HT-29 (cell line): ENCODE measurements at places on chromosomes 5 and 9. TPM values are rescaled to one million over a fixed set of nuclear protein-coding genes. Genes with fewer than 3 reads are reported as not detected.

FCN2 gene
- not detected in 2 replicates for total RNA-seq

LMX1B gene
- not detected in 2 replicates for total RNA-seq

- no peak for DNase-seq
Observed at GRCh38 chr5:150653145-150653761, 7.8 kb upstream of the MYOZ3 start.

- DNase-seq, result no peak
Observed at GRCh38 chr9:85339338-85339737, 402.4 kb downstream of the AGTPBP1 start.

TAF11L5 gene
- total RNA-seq, result not detected in 2 replicates

SELENOP gene
- total RNA-seq, result 0.16 and 0.18 TPM in 2 replicates

CMYA5 gene
- total RNA-seq, result 0.08 and 1.1 TPM in 2 replicates

DNA sequence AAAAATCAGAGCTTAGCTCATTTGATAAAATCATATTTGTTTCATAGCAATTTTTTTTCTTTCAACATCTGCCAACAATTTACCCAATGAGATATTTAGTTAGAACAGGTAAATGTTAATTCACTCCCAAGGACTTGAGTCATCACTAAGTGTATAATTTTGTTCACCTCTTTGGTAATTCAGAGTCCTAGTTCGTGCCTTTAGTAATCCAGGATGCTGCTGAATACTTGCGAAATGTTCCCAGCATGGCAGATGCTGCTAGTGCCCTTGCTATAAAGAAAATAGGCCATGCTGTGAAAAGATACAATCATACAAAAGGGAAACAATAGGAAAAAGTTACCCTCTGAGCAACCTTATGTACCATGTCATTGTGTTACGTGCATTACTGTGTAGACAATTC lies 210.5 kb downstream of the CSNK1G3 start:
- no peak for DNase-seq

TUSC1 gene
- 16.6 and 17.9 TPM in 2 replicates for total RNA-seq

- DNase-seq, result no peak
Observed at GRCh38 chr9:12973710-12974109, 198.9 kb downstream of the LURAP1L start.

DNA sequence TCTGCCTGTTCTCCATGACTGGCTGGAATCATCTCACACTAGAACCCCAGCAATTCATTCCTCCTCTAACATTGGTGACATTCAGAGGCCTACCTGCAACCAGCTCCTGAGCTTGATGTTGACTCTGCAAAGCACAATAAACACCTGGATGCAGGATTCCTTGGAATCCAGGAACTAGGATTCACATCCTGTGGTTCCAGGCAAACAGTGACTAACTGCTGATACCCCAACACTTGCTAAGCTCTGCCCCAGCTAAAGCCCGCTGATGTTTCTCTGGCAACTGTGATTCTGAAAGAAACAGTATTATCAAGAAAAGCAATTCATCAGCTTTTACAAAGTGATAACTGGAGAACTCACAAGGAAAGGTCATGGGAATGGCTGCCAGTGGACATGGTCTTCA lies 29.2 kb downstream of the SUSD1 start:
- DNase-seq, result peak; percentile 48

- DNase-seq, result no peak
Observed at GRCh38 chr5:130116972-130117371, 212.7 kb downstream of the CHSY3 start.

DND1 gene
- total RNA-seq, result 2.7 and 2.9 TPM in 2 replicates

- DNase-seq, result peak; percentile 18
Observed at GRCh38 chr5:126998201-126998631, 32.1 kb downstream of the MARCHF3 start.

DNA sequence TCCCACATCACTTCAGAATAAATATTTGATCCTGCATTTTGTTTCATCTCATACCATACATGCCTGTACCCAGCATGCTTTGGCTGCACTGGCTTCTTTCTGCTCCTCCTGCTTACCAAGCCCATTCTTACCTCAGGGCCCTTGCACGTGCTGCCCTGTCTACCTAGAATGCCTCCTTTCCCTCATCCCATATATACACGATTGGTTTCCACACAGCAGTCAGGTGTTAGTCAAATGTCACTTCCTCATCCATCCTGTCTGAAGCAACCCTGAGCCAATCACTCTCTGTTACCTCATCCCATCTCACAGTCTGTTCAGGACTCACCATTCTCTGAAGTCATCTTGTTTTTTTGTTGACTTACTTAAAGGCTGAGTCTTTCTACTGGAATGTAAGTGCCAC lies 30.3 kb downstream of the CAST start:
- DNase-seq, result no peak

GRCh38 chr9:14320271-14321181 lies 6.6 kb upstream of the NFIB start:
- peak; percentile 76 for DNase-seq

- DNase-seq, result no peak
Observed at GRCh38 chr5:110644357-110644756, 82.1 kb downstream of the TMEM232 start.

SLC26A2 gene
- total RNA-seq, result 0.91 and 0.94 TPM in 2 replicates

DNA sequence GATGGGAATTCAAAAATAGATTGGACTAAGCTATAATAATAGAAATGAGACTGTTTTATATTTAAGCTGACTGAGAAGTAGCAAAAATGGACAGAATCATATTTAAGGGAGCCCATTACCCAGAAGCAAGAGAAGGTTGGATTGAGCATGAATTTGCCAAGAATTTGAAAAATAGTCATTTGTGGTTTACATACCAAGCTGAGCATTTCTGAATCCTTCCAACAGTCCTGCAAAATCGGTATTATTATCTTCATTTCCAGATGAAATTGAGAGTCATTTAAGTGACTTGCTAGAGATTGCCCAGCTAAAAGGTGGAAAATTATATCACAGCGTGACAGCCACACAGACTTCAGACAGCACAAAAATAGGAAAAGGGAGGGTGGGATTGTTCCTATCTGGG lies 48.4 kb downstream of the TNFSF15 start:
- no peak for DNase-seq

GRCh38 chr5:58854441-58854840 lies 271.6 kb downstream of the RAB3C start:
- DNase-seq, result no peak

- no peak for DNase-seq
Observed at GRCh38 chr5:177025101-177025601, 2.7 kb downstream of the ZNF346 start.

PCDHGA4 gene
- 0.05 TPM in 1 of 2 replicates, not detected in the other for total RNA-seq

- no peak for DNase-seq
Observed at GRCh38 chr9:72337286-72337685, 27.7 kb downstream of the ZFAND5 start.

- DNase-seq, result no peak
Observed at GRCh38 chr5:180423133-180423532, 70.0 kb upstream of the GFPT2 start.

DNA sequence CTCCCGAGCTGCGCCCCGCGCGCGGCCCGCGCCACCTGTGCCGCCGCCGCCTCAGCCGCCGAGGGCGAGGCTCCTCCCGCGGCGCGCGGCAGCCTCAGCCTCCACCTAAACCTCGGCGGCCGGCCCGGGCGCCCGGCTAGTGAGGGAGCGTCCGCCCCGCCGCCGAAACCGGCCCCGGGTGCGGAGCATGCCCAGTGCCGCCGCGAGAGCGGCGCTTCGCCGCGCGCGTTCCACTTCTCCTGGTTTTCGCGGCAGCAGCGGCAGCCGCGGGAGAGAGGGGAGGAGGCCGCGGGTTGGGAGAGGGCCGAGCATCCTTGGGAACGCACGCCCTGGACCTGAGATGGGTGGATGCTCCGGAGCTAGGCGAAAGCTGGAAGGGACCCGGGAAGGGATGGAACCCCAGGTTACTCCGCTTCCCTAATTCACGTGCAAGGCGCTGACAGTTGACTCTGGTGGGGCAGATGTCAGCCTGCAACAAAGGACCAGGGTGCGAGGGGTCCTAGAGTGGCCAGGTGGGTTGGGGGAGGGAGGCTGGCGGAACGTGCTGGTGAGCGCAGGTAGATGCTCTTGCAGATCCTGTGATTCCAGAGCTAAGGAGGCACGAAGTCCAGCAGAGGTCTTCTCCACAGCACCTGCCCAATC lies at the start of gene CTNND2:
TSS of gene CTNND2 (minus strand) at position 182 of the 642 bp plus-strand sequence. CDS start 593 bp downstream, outside the sequence.
- no peak for DNase-seq

P4HA2 gene
- total RNA-seq, result 20.4 and 20.5 TPM in 2 replicates

QRFP gene
- not detected in 2 replicates for total RNA-seq

PHF24 gene
- total RNA-seq, result not detected in 2 replicates

ALAD gene
- 16.0 and 20.8 TPM in 2 replicates for total RNA-seq

- no peak for DNase-seq
Observed at GRCh38 chr9:105116052-105116868, 128.2 kb upstream of the SLC44A1 start.

UBLCP1 gene
- 3.2 and 3.7 TPM in 2 replicates for total RNA-seq

DNA sequence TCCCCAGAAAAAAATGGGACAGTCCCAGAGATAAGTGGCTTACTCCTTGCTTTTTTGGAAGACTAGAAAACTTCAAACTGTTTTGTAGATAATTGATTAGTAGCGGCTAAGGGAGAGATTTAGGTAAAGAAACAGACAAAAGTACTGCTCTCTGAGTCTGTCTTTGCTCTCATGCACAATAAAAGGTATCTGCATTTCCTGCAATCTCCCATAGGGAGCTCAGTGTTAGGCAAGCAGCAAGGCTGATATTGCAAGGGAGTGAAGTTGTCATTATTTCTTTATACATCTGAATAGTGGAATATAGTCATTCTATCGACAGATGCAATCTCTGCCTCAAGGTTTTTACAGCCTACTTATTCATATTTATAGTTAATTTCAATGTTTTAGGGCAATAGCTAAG lies 54.9 kb upstream of the CAMK4 start:
- no peak for DNase-seq

DNA sequence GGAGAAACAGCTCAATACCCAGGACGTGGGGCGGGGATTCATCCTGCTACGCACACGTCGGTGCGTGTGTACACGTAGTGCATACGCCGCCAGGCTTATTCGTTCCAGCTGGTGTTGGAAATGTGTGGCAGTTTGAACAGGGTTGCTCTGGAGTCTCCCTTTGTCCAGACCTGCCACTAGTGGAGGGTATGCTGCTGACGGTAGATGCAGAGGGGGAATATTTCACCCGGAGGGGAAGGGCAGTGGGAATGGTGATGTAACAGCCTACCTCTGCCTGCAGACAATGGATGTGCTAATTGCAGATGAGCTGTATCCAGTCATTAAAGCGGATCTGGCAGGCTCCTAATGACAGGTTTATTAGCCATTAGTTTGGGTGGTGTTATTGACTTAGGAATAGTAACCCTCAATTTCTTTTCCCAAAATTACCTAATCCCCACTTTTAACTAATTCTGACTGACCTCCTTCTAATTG lies 142.7 kb downstream of the PAX5 start:
- DNase-seq, result no peak

- no peak for DNase-seq
Observed at GRCh38 chr9:134915046-134915985, 2.4 kb downstream of the FCN1 start.
